ENCODE measurements at places on chromosomes 7 and 10.

- DNase-seq, result no peak
Measured at GRCh38 chr10:78860260-78860914, 208.4 kb upstream of the ZMIZ1 start.

- DNase-seq, result no peak
Measured at GRCh38 chr10:60417901-60418300, 28.2 kb upstream of the ANK3 start.

DNA sequence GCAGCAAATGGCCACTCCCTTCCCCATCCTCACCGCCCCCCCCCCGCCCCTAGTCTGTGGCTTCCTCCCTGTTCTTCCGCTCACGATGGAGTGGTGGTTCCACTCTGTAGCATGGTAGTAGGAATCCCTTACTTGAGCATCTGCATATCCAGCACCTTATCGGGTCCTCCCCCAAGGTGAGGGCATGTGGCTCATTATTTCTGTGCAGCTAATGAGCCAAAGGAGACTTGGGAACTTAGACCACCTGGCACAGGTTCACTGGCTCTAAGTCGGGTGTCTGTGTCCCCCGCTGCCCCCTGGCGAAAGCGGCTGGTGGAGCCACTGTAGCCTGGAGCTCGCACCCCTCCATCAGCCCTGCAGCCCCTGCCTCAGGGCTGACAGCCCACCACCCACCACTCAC lies 22.8 kb upstream of the GPR26 start:
- no peak for DNase-seq

- DNase-seq, result no peak
Measured at GRCh38 chr10:44201656-44202055, 183.2 kb downstream of the CXCL12 start.

GRCh38 chr10:114629824-114630730 lies 28.0 kb downstream of the ABLIM1 start:
- no peak for DNase-seq
